ENCODE measurements at places on chromosomes 12 and 14.

DNA sequence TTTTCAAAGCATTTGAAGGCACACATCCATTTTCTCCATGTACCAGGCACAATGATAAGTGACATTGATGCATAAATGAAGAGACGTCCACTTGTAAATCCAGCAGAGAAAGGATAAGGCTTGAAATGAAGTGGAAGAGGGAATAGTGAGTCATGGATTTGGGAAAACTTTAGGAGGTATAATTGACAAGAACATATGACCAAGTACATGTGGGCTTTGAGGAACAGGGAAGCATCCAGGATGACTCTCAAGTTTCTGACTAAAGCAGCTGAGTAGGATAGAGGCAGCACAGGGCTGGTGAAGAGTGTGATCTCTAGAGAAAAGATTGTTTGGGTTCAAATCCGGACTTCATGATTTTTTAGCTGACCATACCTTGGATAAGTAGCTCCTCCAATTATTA lies 43.6 kb upstream of the SYT1 start:
- DNase-seq: no peak

GRCh38 chr12:54945082-54945481 lies 39.5 kb downstream of the TESPA1 start:
- no peak for DNase-seq

- no peak for DNase-seq
These were observed 280.9 kb upstream of the FLRT2 start for GRCh38 chr14:85248881-85249635.

DNA sequence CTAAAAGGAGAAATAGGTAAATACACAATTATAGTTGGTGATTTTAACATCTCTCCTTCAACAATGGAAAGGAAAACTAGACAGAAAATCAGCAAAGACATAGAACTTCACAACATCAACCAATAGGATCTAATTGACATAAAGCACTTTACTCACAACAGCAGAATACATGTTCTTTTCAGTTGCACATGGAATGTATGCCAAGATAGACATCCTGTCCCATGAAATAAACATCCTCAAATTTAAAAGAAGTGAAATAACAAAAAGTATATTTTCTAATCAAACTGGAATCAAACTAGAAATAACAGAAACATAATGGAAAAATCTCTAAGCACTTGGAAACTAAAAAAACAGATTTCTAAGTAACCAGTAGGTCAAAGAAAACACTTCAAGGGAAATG lies 296.2 kb upstream of the RGS6 start:
- no peak for DNase-seq

DNA sequence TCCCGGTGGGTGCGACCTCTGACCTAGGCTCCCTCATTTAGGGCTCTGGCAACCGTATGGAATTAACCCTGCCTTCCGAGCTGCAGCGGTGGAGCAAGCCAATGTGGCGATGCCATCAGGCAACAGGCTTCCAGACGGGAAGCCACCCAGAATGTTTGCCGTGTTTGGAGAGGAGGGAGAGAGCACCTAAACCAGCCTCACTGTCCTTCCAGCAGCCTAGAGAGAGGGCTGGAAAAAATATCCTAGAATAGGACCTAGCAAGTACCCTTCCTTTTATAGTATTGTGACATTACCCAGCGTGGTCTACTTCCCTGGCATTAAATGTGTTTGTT lies 287 bp upstream of the SLC2A13 start:
- DNase-seq: no peak
